Activated T-cell treated with anti-CD3 and anti-CD28 coated beads, Interleukin-2, amount 50 U/mL, for 4 hours (primary cell): ENCODE measurements at places on chromosomes 3 and 15. TPM values are rescaled to one million over a fixed set of nuclear protein-coding genes. Genes with fewer than 3 reads are reported as not detected.

DNA sequence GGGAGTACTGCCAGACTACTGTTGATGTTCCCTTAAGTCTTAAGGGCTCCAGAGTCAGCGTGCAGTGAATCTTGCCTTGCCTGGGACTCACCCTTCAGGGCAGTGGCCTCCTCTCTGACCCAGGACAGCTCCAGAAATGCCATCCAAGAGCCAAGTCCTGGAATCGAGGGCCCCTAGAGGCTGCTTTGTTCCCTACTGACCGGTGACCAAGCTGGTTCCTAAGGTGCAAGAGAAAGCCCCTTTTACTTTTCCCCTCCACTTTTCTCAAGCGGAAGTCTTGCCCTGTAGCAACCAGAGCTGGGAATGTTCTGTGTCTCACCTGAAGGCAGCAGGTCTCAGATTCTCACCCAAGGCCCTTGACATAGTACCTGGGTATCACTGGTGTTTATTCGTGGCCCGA lies 238.0 kb downstream of the DOCK3 start:
- no peak for DNase-seq

DNA sequence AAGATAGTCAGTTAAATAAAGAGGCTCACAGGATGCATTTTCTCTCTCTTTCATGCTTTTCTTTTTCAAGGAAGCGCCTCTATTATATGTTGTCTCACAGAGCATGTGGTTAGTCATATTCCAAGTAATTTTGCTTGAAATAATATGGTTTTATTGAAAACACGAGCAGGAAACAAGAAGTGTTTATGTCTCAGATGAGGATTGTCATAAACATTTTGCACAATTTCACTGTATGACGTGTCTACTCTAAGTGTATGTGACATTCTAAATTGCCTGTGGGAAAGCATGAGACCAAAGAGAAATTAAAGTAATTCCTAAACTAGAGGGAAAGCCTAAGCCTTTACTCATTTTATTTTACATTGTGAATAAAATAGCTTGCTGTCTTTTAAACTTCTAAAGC lies 818.6 kb downstream of the EPHA3 start:
- DNase-seq, result no peak

DNA sequence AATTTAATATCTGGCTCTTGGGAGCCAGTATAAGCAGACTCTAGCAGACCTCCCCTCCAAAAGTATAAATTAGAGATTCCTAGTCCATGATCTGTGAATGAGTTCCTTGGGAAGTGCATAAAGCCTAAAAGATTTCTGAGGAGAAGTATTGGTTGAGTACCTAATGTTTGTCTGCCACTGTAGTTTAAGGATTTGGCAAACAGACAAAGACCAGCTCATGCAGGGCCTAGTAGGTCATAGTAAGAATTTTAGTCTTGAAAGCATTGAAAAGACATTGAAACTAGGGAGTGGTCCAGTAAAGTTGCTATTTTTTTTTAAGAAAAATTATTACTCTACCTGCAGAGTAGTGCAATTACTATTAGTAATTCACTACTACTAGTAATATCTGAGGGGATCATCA lies 67.5 kb downstream of the SPRED1 start:
- no peak for DNase-seq

DNA sequence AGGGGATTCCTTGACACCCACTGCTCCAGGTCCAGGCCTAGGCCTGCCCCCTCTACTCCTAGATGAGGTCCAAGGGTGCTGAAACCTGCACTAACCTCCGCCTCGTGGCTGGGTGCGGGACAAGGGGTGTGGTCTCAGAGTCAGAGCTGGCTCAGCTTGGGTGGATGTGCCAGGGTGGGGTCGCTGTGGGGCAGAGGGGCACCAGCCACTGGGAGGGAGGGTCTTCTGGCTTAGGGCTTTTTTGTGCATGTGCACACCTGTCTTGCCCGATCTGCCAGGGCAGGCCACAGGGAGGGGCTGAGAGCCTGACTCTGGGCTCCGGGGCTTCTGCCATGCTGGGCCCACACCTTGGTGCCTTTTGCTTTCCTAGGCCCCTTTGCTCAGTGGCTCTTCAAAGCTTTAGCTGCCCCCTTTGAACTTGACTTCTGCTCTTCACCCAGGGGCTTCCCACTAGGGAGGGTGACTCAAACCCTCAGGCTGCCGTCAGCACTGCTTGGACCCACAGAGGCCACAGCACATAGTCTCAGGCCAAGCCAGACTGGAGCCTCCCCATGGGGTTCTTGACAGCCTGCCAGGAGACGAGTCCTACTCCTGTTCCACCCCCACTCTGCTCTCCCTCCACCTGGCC lies 73.0 kb downstream of the KLF13 start:
- DNase-seq, result no peak

GRCh38 chr15:82543160-82543559 lies 2.9 kb upstream of the RPS17 start:
- no peak for DNase-seq

DNA sequence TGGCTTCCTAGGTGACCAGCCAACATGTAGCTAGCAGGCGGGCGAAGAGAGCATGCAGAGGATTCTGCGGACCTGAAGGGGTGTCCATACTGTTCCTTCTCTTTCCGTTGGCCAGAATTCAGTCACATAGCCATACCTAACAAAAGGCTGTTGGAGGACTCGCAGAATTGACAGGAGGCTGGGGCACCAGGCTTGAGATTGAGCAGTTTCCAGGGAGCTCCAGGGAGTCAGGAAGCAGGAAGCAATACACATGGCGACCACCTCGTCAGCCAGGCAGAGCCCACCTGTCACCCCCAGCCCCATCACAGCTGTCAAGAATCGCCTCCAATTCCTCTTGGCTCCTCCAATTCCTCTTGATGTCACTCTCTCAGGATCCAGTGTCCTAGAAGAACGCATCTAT lies 13.2 kb upstream of the DNAJA4 start:
- no peak for DNase-seq

GRCh38 chr3:58824285-58824684 lies 157.7 kb upstream of the FAM3D start:
- DNase-seq, result no peak

GRCh38 chr3:3798631-3799113 lies 559 bp upstream of the LRRN1 start:
- DNase-seq, result peak; percentile 17

GRCh38 chr3:154431043-154431442 lies 1.1 kb upstream of the GPR149 start:
- no peak for DNase-seq

DNA sequence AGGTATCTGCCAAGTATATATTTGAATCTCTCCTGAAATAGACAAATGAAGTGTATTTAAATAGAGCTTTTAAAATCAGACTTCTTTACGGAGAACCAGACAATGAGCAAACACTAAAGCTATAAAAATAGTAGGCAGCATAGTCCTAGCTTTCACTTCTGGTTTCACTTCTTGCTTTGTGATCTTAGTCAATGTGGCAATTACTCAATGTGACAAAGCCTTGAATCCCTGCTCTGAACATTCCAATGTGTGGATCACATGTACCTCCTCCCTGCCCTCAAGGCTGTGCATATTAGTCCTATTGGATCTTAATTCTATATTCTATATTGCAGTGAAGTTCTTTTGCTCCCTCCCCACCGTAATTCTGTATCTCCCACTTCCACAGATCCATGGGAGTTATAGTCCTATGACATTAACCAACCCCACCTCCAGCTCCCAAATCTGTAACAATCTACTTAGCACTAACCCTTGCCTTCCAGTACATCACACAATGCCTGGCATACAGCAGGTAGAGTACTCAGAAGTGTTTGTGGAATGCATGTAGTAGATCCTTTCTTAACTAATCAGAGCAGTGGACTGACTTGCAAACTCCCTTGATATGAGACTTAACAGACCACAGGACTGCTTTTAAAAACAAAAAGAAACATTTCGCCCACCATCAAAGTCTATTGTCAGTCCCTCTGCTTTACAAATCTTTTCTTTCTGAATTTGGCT lies 24.3 kb upstream of the CP start:
- no peak for DNase-seq

DNA sequence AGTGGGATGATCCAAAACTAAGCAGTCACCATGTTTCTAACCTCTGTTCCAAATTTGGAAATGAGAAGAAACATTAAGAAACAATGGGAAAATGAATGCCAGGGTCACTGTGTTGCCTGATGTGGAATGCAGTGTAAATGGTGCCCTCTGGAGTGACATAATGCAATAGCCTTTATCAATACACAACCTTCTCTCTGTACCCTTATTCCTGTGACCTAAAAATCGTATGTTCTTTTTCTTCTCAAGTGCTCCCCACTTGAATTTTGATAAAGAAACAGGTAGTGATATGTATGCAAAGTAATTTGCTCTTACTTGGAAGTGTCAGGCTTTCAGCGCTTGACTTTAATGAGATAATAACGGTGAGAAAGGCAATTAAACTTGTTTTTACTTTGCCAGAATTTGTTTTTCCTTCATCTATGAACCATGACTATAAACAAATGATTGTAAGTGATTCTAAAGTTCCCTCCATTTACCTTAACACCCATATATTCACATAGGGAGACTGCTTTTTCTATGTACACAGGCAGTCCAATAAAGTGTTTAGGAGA lies 145.8 kb upstream of the THRB start:
- DNase-seq, result no peak

DNA sequence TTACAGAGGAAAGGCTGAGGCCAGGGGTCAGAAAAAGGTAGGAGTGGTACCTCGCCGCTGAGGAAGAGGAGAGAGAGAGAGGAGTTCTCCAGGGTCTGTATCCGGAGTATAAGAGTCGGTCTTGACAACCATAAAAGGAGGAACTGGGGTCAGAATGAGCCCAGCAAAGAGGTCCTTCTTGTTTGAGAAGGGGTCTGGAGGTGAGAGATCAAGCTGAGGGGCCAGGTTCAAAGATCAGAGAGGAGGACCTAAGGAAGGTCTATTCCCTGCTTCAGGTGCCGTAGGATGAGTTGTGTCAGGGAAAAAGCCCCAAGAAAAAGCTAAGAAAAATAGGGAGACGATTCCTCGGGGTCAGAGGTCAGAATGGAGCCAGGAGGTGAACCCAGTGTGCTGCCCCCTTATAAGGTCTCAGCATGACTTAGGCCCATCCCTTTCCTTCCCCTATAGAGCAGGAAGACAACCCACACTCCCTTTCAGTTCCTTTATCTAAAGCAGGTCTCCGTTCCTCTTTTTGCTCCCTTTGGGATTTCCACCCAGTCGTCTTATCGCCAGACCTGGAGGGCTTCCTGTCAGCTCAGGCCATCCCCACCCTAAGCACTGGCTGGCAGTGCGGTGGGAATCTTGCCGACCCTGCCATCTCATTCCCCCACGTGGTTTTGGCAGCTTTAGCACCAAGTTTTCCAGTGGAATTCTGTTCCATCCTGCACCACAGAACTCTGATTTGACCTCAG lies 651 bp downstream of the MTMR14 start:
- DNase-seq, result no peak

Gene VPS13C
- 15.5 TPM for total RNA-seq

Gene EPHA3
- not detected for total RNA-seq
